ENCODE measurements at places on chromosomes 7 and 10.

DNA sequence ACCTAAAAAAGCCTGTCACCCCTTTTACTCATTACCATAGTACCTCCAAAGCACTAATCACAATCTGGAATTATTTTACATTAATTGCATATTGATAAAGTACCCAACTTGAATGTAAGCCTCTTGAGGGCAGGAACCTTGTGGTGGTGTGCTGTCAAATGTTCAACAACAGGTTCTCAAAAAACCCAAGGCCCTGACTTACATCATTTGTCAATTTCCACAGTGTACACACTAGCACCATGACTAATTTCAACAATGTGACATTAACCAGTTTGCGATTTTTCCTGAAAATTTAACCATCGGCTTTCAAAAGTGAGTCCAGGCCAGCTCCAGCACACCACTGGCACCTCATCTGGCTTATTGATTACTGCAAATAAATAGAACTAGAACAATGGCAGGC is 87.5 kb downstream of the SVOPL start:
- no peak for DNase-seq

GRCh38 chr7:15305002-15305600 is 256.7 kb downstream of the AGMO start:
- DNase-seq, result no peak

DNA sequence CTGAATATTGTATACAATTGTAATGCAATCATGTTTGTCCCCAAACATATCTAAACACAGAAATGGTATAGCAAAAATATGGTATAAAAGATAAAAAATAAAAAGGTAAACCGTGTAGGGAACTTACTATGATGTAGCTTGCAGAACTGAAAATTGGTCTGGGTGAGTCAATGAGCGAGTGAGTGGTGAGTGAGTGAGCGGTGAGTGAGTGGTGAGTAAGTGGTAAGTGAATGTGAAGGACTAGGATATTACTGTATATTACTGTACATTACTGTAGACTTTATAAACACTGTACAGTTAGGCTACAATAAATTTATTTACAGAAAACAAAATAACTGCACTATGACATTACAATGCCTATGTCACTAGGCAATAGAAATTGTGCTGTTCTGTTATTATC is 1163.2 kb upstream of the SORCS1 start:
- DNase-seq, result no peak

- no peak for DNase-seq
Measured at GRCh38 chr10:123556049-123556448, 110.1 kb upstream of the GPR26 start.

Data from GM12878 (cell line).